ENCODE measurements at places on chromosomes 4 and X.

DNA sequence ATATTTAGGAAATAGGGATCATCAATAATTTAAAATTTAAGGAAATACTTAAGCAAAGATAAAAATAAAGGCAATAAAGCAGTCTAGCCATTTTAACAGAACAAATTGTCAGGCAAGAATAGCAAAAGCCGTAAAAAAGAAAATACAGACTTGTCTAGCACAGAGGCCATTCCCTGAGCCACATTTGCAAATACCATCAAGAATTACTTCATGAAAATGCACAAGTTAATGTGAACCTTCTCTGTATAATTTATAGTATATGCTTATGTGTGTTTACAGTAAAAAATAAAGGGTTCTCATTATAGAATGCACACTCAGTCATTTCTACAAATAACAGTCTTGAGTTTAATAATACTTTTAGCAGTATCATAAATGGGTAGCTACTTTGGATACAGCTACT, 505.9 kb upstream of the CPEB2 start:
- no peak for DNase-seq

GRCh38 chr4:123786163-123786915, 389.7 kb downstream of the SPRY1 start:
- DNase-seq: peak; percentile 34

DNA sequence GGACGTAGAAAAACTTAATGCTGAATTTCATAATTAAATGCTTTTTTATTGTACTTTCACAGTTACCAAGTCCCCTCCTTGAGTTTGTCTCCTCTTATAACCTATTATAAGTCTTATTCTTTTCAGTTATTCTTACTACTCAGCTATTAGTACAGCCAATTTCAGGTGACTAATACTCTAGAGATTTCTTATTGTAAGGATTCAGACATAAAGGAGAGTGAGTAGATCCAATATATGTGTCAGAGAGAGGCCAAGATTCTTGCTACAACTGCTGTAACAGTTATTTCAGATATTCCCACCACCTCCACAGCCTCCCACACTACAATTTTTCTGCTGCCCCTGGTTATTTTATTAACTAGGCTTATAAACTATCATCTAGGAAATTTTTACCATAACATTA, 274.5 kb downstream of the GPAT3 start:
- DNase-seq: no peak

DNA sequence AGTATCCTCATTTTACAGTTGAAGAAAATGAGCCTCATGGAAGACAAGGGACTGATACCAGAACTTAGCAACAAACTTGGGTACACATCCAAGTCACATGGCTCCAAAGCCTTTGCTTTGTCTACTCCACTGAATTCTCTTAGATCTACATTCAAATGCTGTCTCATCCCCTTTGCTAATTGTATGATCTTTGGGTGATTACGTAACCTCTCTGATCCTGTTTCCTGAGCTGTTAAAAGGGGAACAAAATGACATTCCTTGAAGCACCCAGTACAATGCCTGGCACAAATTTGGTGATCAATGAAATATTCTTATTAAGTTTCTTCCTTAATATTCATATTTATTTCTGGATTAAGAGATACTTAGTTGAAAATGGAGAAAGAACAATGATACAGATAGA, 5.9 kb upstream of the HPGD start:
- DNase-seq: no peak

DNA sequence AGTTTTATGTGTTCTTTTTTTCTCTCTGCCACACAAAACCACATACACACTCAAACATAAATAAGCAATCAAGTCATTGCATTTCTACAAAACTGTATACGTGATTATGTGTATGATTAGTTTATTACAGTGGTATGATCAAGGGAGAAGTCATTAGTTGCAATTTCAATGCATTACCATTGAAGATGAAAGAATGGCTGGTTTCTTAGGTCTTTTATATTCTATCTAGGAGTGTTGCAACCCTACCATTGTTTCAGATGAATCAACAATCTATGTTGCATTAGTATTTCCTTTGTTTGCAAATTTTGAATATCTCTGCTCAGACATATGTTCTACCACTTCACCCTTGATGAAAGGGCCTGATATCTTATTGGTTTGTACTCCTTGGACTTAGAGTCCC, 6.8 kb downstream of the ANXA3 start:
- no peak for DNase-seq

DNA sequence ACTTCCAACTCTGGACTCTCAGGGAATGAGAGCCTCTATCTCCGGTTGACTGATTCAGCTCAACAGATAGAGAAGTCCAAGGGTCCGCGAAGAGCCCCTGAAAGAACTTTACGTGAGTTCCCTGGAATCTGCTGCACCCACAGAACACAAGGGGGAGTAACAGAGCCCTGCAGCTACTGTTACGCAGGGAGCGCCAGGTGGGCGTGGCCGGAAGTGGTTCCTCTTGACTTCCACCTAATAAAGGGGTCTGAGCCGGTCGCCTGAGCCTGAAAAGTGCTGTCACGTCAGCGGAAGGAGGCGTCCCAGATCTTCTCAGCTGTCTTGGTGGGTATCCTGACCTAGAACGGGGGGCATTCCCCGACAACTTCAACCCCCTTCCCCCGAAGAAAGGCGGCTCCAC, at the start of gene MAGEB6:
MAGEB6 (plus strand) TSS at position 237 of the 400 bp plus-strand sequence. CDS start 1,407 bp downstream, outside the sequence.
- DNase-seq: no peak

DNA sequence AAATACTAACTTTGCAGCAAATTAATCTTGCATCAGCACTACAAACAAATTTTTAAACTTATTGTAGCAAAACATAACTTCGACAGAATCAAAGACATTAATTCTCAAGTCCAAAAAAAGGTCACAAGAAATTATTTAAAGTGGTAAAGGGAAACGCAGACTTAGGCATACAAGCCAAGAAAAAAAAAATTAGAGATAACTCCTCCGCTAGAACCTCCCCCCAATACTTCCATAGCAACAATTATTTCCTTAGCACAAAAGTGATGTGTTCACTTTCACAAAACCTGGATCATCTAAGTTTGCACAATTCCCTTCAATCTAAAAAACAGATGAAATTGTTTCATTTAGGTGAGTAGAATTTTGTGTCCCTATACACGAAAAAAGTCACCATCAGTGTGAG, 1.1 kb downstream of the LRBA start:
- peak; percentile 6 for DNase-seq

DNA sequence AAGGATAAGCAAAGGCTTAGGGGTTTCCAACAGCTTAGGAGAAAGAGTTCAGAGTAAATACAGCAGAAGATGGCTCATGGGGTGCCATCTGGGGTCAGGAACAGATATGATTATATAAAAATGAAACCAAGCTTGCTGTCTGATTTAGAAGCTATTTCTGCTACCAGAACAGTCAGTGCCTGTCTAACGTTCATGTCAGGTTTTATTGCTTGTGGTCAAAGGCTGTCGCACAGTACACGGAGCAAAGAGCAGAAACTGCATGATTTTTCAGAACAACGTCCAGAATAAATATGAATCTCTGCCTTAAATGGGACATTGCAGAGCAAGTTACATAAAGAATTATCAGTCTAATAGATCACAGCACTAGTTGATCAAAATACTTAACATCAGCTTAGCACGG, 17.4 kb downstream of the CETN2 start:
- DNase-seq: no peak

- no peak for DNase-seq
These were observed 61.5 kb downstream of the GEMIN8 start for GRCh38 chrX:13968198-13968597.

DNA sequence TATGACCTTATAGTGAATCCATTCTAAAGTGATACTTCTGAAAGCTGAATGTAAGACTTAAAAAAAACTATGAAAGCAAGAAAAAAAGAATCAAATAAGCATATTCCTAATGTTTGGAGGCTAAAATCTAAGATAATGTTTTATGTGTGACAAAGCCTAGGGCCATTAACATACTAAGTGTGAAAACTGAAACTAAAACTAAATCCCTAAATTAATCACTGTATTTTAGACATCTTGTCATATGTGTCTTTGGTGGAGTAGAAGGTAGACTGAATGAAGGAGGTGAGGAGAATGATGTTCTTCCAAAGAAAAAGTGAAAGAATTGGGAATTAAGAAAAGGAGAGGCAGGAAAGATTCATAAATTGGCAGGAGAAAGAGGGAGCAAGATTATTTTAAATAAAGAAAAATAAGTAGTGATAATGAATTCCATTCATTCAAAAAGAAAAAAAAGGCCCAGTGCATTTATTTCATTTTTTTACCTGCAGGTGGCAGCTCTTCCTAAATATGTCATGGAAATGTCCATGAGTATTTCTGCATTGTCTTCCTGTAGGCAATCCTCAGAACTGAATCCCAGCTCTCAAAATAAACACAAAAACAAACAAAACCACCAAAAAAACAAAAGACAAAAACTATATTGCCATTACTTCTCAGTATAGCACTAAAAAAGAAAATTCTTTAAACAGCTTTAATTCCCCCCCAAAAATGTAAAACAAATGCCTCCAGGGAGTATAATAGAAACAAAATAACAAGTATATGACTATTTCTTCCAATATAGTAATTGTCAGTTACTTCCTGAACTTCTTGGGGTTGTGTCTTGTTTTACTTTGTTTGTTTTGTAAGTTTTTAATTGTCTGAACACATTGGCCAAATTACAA, 17.0 kb upstream of the AP1AR start:
- no peak for DNase-seq

GRCh38 chr4:63728480-63729177, 680.6 kb downstream of the TECRL start:
- DNase-seq: no peak

DNA sequence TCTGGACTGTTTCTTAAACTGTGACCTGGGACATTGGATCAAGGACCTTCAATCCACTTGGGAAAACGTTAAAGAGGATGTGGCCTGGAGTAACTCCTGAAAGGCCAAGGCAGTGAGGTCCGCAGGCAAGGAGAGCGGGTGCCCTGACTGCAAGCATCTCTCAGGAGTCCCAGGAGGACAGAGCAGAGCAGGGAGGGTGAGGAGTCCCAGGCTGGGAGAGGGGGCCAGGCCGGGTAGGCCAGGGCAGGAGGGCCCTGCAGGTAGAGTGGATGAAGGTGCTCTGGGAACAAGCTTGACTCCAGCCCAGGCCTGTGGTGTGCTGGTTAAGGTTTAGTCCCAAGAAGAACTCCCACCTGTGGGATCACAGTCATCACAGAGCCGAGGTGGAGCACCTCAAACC, 13.8 kb downstream of the PNMA6E start:
- DNase-seq: no peak

GRCh38 chrX:9282325-9282724, 182.5 kb upstream of the TBL1X start:
- no peak for DNase-seq

DNA sequence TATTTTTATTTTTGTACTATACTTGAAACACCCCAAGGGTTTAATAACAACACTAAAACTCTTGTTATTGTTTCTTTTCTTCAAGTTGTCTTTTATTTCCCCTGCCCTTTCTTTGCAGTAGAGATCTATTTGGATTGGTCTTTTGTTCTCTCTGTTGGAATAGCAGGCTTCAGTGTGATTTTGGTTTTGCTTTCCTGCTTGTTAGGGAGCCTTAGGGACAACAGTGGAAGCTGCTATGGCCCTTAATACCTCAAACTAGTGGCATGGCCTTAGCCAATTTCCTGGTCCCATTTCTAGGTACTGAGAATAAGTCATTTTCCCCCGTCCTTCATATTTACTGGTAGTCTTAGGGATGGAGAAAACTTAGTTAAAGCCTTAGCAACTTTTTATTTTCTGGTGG, 535.4 kb upstream of the NDST4 start:
- DNase-seq: no peak

GRCh38 chr4:115222061-115222460, 108.6 kb upstream of the NDST4 start:
- DNase-seq: no peak

GRCh38 chr4:115678425-115678941, 565.1 kb upstream of the NDST4 start:
- no peak for DNase-seq

- no peak for DNase-seq
These were observed 41.5 kb upstream of the PGRMC1 start for GRCh38 chrX:119194621-119195020.

DNA sequence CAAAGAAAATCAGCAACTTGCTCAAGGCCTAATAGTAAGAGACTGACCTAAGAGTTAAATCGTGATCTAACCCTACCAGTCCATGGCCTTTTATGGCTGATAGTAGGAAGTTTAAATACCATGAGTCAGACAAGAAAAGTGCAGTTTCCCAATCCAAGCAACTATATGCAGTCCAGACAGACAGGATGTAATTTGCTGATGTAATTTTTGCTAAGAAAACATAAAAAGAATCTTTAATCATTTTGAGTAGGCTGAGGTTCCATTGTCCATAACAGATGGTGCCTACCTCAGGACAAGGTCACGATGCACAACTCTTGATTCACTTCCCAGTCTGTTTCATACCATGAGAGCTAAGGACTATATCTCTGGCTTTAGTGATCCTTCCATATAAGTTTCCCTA, 317.5 kb upstream of the GRIA3 start:
- DNase-seq: no peak

- DNase-seq: no peak
These were observed 98.3 kb downstream of the SORBS2 start for GRCh38 chr4:185713731-185714130.

- DNase-seq: no peak
These were observed 70.8 kb downstream of the SORCS2 start for GRCh38 chr4:7263166-7263565.
